GM06990 (cell line): ENCODE measurements at places on chromosomes 11 and 22.

- no peak for DNase-seq
These were observed 17.2 kb downstream of the KIAA0930 start for GRCh38 chr22:45223304-45224117.

DNA sequence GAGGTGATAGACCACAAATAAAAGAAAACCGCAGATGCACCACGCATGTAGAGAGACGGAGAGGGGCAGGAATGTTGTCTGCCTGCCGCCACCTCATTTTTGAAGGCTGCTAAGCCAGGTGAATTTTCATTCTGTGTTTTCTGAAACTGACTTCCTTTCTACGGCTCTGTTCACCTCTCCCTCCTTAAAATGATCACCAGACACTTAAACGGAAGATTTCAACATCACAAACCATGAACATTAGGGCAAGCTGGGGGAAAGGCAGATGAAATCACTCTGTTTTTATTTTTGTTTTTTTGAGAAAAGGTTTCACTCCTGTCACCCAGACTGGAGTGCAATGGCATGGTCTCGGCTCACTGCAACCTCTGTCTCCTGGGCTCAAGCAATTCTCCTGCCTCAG, 232.4 kb downstream of the MIAT start:
- no peak for DNase-seq

DNA sequence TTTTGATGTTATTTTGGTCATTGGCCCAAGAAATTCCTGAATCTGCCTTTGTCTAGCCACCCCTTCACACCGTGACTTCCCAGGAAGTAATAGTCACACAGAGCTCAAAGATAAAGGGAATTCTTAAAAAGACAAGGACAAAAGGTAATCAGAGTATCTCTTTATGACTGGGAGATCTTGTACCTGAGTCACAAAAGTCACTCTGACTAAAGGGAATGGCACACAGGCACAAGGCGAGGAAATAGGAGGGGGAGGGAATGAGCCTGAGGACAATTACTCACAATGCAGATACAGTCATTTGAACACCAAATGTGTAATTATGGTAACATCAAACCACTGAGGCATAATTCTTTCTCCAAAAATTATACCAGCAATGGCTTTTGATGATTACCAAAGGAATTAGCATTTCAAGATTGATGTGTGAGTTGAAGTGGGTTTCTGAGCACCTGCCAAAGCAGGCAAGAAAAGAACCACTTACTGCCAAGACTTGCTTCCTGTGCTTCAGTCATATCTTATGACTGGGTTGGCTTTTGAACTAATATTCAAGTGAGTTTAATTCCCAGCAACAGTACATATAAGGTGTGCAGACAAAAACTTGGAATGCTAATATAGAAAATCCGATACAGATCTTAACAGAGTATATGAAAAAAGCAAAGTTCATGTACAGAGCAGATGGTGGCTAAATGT, 856.4 kb downstream of the LRRC4C start:
- no peak for DNase-seq

DNA sequence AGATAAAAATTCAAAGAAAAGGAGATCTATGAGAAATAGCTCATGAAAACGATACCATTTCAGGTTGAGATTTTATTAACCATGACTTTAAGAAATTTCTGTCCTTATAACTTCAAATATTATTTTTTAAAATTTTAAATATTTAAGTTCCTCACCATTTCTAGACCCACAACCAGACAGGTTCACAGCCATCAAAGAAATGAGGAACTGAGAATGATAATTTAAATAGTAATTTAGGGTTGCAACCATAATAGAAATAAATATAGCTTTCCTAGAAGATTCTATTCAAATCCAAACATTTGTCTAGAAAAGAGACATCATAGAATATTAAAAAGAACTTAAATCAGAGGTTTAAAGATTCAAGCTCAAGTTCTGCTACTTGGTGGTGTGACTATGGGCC, 5.9 kb upstream of the VWA5A start:
- DNase-seq: no peak

DNA sequence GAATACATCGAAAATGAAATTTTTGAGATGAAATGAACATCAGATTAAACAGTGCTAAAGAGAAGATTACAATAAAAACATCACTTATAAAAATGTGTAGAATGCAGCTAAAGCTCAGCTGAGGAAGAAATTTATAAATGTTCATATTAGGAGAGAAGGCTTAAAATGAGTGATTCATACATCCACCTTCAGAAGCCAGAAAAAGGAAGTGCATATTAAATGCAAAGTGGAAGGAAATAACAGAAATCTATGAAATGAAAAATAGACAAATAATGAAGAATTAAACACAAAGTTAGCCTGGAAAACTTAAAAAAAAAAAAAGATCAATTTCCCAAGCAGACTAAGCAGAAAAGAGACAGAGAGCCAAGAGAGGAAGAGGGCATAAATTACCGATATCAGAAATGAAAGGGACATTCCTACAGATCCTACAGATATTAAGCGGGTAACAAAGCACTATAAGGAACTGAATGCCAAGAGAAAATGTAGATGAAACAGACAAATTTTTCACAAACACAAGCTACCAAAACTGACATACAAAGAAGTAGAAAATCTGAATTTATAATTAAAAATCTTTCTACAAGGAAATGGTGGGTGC, 7.2 kb upstream of the MOB2 start:
- no peak for DNase-seq

- DNase-seq: no peak
These were observed 13.5 kb downstream of the MOB2 start for GRCh38 chr11:1473011-1473628.

- DNase-seq: no peak
These were observed 209.7 kb upstream of the ARHGAP20 start for GRCh38 chr11:110921742-110922521.

DNA sequence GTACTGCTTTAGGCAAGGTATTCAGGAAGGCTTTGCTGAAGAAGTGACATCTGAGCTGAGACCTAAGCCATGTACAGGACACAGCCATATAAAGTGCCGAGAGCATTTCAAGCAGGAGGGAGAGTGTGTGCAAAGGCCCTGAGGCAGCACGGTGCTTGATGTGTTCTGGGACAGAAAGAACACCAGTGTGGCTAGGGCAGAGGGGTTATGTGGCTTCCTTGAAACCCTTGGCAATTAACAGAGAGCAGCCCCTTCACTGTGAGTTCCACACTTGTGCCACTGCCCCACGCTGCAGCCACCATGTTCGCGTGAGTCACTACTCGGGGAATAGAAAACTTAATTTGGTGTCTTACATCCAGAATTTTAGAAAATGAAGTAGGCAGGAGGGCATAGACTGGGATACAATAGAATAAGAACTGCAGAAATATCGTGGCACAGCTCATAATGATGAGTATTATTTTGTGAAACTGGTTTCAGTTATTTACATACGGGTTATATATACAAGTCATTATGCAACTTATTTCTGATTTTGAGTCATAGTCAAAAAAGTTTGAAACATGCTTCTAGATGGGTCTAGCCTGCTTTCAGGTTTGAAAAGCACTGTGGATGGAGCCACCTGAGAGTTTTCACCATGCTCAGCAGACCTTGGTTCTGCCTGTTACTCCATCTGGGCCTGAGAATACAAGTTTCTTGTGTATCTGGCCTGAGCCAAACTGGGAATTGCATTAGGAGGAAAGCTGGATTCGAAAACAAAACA, 11.8 kb downstream of the IL10RA start:
- DNase-seq: peak; percentile 63

GRCh38 chr22:46710806-46711205, 27.2 kb downstream of the CERK start:
- no peak for DNase-seq

DNA sequence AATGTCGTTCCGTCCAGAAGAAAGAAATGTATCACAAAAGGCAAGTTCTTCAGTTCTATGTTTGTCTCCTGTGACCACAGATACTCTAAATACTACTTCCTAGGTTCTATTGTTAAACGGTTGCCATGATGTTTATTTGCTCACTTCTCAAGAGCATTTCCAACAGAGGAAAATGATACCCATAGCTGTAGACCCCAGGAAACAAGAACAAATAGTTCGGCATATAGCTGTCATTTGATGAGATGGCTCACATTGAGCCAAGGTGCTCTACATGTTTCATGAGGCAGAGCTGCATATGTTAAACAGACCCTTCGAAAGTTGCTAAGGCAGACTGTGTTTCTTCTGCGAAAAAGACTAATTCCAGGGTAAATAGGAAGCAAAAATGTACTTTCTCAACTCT, 15.4 kb upstream of the ANGPTL5 start:
- DNase-seq: no peak

DNA sequence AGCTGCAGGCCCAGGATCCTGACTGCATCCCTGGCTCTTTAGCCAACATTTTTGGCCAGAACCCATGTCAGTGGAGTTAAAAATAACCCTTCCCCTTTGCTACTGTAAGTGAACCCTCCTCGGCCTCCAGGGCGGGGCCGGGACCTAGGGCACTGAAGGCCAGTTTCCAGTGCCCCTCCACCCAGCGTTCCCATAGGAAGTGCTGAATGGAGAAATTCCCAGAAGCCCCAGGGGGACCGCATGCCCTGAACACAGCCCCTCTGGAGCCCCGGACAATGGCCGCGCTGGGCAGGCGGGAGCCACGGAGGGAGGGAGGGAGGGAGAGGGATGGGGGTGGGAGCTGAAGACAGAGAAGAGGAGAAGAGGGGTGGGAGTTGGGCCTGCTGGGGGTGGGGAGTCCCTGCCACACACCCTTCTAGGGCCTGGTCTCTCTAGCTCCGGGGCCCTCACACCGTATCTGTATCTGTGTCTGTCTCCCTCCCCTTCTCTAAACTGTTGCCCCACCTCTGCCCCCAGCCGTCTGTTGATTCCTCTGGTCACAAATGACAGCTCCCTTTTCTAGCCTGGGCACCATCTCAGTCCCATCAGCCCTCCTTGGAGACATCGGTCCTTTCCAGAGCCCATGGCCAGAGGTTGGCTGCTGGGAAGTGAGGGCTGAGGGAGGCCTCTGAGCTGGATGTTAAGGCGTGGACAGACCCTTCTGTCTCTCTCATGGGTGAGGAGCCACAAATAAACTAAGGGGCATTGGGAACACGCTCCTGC, 10.9 kb downstream of the PDGFB start:
- DNase-seq: no peak

DNA sequence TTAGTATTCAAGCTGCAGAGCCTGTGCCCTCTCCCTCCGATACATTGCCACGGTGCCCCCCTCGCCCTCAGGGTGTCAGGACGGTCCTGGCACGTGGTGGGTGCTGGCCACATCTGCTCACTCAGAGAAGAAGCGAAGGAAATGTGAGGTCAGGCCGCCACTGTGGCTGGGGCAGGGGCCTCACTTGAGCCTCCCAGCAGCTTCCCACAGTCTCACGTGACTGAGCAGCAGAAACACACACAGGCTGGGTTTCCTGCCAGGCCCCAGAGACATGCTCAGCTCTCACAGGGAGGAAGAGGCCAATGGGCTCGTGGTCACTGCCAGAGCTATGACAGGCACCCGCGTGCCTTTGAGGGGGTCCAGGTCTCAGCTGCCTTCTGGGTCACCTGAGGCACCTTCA, 37.9 kb upstream of the PRR5 start:
- no peak for DNase-seq

DNA sequence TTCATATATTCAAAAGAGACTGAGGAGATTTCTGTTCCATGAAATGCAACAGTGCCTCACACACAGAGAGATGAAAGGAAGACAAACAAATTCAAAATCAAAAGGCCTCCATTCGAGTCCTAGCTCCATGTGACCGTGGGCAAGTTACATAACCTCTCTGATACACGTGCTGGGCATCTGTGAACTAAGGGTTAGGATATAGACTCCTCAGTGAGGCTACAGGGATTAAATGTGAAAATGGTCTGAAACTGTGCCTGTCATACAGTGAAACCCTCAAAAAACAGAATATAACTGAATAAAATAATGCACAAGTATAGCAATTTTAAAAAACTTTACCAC, 111.8 kb upstream of the MTMR2 start:
- DNase-seq: no peak

DNA sequence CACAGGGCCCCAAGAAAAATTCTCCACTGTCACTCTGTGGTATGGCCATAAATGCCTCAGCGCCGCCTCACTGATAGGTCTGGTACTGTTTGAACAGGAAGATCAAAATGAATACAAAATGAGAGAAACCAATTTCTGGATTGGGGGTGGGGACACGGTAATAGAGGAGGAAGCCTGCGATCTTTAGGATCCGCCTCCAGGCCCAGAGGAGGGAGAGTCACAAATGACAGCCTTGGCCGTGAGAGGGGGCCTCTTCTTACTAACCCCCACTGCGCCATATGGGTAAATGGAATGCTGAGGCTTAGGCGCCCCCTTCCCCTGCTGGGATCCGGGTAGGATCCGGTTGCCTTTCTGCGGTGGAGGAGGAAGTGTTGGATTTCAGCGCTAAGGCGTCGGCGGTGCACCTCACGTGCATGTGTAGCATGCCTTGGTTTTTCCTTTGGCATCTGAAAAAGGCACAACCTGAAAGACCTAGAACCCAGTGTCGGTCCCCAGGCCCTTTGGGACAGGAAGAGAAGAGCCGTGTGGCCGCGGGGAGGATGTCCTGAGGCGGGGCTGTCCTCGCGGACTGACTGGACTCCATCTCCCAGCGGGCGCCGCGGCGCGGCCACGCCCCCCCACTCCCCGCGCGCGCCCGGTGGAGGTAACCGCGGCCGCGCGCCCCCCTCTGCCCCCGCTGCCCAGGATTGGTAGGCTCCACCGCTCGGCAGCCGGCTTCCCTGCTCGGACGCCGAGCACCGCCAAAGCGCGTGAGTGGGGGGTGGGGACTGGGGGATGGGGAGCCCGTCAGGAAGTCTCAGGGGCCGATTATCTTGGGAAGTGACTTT, 718 bp upstream of the MADD start:
- peak; percentile 94 for DNase-seq

DNA sequence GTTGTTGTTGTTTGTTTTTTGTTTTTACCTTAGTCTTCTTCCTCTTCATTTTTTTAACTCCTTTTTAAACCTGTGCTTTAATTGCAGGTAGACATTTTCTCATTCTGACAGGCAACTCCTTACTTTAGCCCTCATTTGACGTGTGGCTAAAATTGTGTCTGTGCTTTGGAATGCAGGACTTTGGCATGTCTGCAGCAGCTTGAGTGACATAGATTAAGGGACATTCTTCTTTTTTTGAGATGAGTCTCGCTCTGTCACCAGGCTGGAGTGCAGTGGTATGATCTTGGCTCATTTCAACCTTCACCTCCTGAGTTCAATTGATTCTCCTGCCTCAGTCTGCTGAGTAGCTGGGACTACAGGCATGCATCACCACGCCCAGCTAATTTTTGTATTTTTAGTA, 100.8 kb downstream of the FAT3 start:
- no peak for DNase-seq

GRCh38 chr22:20450551-20450906, 12.9 kb upstream of the SCARF2 start:
- DNase-seq: no peak

GRCh38 chr22:19579880-19580279, 55.7 kb upstream of the CLDN5 start:
- DNase-seq: no peak
